ENCODE measurements at places on chromosomes 12 and 14.

DNA sequence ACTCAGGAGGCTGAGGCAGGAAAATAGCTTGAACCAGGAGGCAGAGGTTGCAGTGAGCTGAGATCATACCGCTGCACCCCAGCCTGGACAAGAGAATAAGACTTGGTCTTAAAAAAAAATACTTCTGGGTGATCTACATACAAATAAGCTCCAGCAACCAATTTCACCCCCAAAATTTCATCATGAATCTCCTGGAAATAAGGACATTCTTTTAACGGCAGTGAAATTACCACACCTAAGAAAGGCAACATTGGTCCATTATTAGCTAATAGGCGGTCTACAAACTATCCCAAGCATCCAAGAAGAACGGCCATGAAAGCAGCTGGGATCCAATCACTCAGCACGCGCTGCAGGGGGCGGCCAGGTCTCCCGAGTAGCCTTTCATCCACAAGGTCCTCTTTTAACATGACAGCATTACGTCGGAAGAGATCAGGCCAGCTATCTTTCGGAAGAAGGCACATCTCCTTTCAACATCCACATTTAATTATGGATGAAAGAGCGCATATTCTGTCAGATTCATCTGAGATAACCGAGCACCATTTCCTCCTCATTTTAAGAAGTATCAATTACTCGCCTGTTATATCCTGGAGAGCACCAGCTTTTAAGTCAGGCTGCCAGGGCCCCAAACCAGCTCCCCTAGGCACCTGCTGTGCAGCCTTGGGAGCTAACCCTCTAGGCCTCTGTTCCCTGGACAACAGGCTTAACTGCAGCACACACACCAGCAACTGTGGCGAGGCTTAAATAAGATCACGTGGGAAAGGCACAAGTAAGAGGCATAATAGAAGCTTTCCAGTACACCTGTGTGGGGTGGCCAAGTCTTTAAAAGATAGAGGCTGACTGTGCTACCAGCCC lies 4.2 kb downstream of the SLC15A4 start:
- DNase-seq: no peak

GRCh38 chr14:79415726-79416125 lies 795.6 kb downstream of the DIO2 start:
- DNase-seq: no peak

- no peak for DNase-seq
These were observed 576.1 kb downstream of the NOVA1 start for GRCh38 chr14:26021759-26022158.

DNA sequence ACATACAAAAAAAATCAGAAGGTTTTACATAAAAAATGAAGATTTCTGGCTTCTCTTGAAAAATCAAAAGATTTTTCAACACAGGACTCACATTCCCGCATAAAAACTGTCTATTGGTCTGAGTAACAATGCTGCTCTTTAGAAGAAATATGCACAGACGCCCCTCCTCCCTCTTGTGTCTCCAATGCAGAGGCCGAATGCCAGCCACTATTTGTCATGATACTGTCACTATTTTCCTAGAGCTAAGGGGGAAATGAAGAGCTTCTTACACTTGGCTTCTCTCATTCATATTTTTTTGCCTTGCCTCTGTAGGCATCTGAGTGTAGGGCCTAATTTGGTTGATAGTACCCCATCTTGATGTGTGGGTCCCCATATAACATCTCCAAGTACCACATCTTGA lies 98.0 kb downstream of the BBS10 start:
- DNase-seq: no peak

- no peak for DNase-seq
These were observed 59.3 kb downstream of the PHETA1 start for GRCh38 chr12:111309584-111309983.

GRCh38 chr14:99127651-99128167 lies 144.3 kb downstream of the BCL11B start:
- DNase-seq: no peak

- DNase-seq: no peak
These were observed 59.4 kb upstream of the AMIGO2 start for GRCh38 chr12:47139000-47139681.

- DNase-seq: no peak
These were observed 49.0 kb downstream of the ZC3H14 start for GRCh38 chr14:88611878-88612277.

DNA sequence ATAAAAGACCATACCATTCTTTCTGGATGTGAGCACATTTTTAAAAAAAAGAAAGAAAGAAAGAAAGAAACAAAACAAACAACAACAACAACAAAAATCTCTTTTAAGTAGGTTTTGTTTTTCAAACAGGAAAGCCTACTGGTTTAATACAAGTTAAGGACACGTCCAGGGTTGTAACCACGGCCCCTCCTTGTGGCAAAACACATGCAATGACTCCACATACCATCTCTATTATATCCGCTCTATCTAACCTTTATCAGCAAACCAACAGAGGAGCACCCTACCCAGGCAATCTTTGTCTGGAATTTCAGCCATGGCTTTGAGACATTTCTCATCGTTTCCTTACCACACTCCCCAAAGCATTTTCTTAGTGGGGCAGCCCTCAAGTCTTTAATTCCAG lies 360.5 kb upstream of the TMPO start:
- no peak for DNase-seq

DNA sequence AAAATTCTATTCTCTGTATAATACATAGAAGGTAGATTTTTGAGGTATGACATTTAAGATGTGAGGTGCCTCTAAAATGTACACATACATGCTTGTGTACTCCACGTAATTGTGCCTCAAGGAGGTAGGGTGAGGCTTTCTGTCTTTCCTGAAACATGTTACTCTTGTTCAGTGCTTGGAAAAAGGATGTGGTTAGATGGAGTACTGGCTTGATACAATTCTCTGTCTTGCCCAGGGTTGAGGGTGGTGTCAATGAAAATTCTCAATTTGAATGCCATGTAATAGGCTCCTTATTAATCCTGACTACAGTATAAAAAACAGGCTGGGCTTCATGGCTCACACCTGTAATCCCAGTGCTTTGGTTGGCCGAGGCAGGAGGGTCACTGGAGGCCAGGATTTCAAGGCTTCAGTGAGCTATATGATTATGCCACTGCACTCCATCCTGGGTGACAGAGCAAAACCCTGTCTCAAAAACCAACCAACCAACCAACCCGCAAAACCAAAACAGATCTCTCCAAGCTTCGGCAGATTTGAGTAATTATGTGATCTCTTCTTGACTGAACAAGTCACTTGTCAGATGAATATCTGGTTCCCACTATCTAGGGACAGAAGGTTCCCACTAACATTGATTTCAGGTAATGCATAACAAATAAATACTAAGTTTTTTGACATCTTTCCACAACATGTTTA lies 41.6 kb downstream of the RCOR1 start:
- no peak for DNase-seq

GRCh38 chr14:54182419-54183045 lies 214.3 kb upstream of the CDKN3 start:
- DNase-seq: peak; percentile 43

GRCh38 chr12:54360717-54361456 lies 3.4 kb downstream of the GPR84 start:
- DNase-seq: no peak

GRCh38 chr14:105841022-105842009 lies 314.9 kb downstream of the TMEM121 start:
- DNase-seq: no peak

GRCh38 chr14:55975281-55975910 lies 142.8 kb upstream of the PELI2 start:
- no peak for DNase-seq

- no peak for DNase-seq
These were observed 56.6 kb downstream of the METTL25 start for GRCh38 chr12:82414926-82415325.

- no peak for DNase-seq
These were observed 111.9 kb upstream of the ARHGAP5 start for GRCh38 chr14:31965071-31965734.

Data from AG08396 (cell line).